DMS 273 treated with DMSO at 0.1 percent for 48 hours (cell line): ENCODE measurements at places on chromosomes 4 and X.
A peak's percentile ranks its signal among the peaks of the same experiment; 100 is the strongest.

- DNase-seq, result no peak
Observed at GRCh38 chrX:152886716-152887115, 11.2 kb upstream of the ZNF185 start.

- DNase-seq, result no peak
Observed at GRCh38 chr4:140653718-140654494, 85.1 kb upstream of the UCP1 start.

GRCh38 chr4:19905024-19905423, 346.7 kb upstream of the SLIT2 start:
- no peak for DNase-seq

GRCh38 chr4:106987311-106987710, 48.8 kb downstream of the DKK2 start:
- no peak for DNase-seq

- DNase-seq, result peak; percentile 7
Observed at GRCh38 chr4:166165829-166166420, 292.9 kb downstream of the TLL1 start.

- DNase-seq, result no peak
Observed at GRCh38 chr4:166144607-166145006, 271.6 kb downstream of the TLL1 start.

GRCh38 chrX:44223150-44223549, 120.3 kb downstream of the EFHC2 start:
- DNase-seq, result no peak

- no peak for DNase-seq
Observed at GRCh38 chrX:29506729-29507128, 708.6 kb upstream of the MAGEB2 start.

- DNase-seq, result peak; percentile 11
Observed at GRCh38 chr4:835148-836002, 9.4 kb upstream of the CPLX1 start.

GRCh38 chr4:56630876-56631666, 50.0 kb downstream of the HOPX start:
- no peak for DNase-seq

DNA sequence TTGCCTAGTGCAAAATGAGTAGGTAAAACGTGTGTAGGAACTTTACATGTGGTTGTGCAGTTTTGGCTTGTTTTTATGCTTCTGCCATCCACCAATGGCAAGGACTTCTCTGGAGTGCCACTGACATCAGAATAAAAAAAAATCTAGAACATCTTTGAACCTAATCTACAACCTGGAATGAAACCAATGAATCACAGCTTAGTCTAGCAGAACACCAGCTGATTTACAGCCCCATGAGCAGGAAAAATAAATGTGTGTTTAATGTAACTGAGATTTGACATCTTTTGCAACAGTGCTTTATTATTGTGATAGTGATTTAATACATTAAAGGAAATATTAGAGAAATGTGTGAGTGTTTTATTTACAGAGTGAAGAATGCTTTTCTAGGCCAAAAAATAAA, 995.1 kb downstream of the PCDH7 start:
- no peak for DNase-seq

- DNase-seq, result no peak
Observed at GRCh38 chr4:126513596-126513995, 1119.2 kb upstream of the INTU start.

DNA sequence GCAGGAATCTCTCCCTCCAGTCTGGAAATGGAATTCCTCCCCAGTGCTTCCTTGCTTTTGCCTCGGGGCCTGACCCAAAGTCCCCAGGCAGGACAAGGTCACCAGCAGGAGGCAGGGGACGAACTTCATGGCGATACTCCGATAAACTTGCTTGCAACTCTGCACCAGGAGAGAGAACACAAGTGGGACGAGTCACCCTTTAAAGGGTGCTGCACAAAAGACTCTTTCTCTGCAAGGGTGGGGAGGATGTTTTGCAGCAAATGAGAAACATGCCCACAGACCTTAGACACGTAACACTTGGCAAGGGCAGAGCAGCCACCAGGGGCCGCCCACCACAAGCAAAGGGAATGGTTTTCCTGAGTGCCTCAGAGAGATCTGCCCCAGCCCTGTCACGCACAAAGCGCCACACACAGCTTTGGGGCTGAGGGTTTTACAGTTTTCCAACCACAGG, at the start of gene FGFBP2:
TSS of gene FGFBP2 (minus strand) at position 175 of the 451 bp plus-strand sequence. CDS start at position 129, 46 bp downstream.
- DNase-seq, result no peak

DNA sequence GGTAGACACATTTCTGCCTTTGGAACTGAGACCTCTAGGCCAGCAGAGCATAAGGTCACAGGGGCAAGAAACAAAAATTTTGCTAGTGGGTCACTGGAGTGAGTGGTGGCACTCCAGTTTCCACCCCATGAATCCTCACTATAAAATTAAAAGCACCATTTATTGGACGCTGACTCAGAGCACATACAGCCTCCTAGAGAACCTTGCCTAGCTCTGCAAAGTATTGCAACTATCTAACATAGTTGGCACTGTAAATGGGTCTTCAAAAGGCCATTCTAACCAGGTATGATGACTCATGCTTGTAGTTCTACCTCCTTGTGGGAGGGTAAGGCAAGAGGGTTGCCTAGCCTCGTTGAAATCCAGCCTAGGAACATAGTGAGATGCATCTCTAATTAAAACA, 25.1 kb downstream of the RRAGB start:
- no peak for DNase-seq

DNA sequence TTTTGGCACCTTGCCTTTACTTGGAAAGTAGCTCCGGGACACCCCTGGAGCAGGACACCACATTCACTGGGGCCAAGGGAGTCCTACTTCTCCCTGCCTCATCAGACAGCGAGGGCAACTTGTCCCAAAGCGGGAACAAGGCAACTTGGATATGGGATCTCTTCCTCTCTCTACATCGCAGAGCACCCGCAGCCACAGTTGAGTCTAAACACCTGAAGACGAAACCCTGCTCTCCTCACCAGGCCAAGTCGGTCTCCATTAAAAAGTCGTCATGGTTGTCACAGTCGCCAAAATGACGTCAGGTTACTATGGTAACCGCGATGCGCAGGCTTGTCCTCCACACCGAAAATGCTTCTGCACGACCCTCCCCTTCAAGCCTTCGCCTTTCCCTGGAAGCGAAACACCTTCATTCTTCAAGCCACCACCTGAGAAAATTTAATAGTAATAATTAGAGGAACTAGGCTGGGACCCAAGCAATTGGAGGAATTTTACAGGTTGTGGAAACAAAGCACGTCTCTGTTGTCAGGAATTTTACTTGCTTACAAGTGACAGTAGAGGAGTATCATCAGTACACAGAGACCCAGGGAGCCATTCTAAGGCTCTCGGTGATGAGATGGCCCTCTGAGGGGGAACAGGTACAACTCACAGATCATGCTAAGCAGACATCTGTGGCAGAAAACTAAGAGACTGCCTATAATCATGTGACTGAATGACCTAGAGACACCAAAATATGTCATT, 30.5 kb upstream of the TCEAL4 start:
- no peak for DNase-seq

DNA sequence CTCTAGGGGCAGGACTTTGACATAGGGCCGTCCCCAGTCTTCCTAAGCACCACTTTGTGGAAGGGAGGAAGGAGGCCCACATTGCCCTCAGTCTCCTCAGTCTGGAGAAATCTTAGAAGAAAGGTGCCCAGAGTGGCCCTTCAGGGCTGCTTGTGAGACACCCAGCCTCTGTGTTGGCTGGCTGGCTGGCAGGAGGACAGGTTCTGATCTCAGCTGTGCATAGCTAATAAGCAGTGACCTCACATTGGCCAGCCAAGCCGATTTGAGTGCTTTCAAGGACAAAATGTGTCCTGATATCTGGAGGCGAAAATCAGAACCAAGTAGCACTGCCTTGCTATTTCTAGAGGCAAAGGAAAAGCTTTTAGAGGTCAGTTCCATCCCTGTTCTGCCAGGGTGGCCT, 211.5 kb downstream of the BCOR start:
- no peak for DNase-seq

- no peak for DNase-seq
Observed at GRCh38 chr4:159765382-159765781, 662.5 kb downstream of the RAPGEF2 start.

DNA sequence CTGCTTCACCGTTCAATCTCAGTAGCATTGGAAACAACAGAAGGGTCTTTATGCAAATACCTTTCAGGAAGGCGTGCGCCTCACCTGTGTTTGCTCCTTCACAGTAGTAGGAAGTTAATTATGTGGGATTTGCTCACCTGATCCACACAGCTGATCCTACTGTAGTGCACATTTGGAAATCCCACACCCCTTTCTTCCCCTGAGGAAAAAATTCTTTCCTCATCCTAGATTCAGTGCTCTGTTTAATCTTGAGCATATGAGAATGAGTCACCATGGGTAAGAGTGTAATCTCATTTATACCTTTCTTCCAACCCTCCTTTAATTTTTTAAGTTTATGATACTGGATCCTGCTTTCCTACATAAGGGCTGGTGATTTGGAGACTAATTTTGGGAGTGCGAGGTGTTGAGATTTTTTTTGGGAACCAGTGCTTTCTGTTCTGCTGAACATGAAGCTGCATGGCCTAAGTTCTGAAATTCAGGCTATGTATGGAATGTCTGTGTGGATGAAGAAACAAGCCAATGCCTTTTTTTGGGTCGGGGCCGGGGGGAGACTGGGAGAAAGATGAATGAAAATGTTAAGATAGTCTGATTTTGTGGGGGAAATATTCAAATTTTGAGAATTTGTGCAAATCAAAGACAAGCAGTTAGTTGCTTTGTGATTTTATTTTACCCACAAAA, 19.0 kb downstream of the GAB1 start:
- no peak for DNase-seq

- DNase-seq, result no peak
Observed at GRCh38 chrX:119477812-119478232, 9.6 kb downstream of the SLC25A5 start.

- DNase-seq, result no peak
Observed at GRCh38 chrX:42538405-42538804, 239.6 kb downstream of the PPP1R2C start.

- DNase-seq, result no peak
Observed at GRCh38 chrX:41480508-41481260, 33.5 kb downstream of the NYX start.

DNA sequence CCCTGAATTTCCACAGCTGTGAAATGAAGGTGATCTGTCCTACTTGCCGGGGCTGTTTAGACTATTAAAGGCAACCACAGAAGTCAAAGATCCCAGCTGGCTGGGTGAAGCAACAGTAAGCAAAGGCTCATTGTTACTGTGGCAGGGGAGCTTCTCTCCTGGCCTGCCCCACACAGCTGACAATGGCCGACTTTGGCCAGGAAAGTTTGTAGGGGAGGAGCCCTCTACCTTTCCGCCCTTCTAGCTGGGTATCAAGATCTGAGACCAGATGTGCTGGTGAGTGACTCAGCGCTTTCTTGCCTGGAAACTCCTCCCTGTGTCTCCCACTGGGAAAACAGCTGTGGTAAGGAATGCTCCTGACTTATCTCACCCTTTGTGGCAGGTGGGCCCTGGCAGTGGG, 21.1 kb downstream of the RASSF6 start:
- peak; percentile 27 for DNase-seq

- DNase-seq, result no peak
Observed at GRCh38 chrX:43743100-43743822, 87.2 kb downstream of the MAOA start.
